ENCODE measurements at places on chromosomes 4 and X. TPM values are rescaled to one million over a fixed set of nuclear protein-coding genes. Genes with fewer than 3 reads are reported as not detected.

- H3K36me3 ChIP-seq, result no peaks in the 10 kb centered on the region
- H3K4me1 ChIP-seq, result no peaks in the 10 kb centered on the region
- no peak for DNase-seq
- H3K27ac ChIP-seq, result no peak overlapping the region
- no peaks in the 10 kb centered on the region for H3K27me3 ChIP-seq
Measured at GRCh38 chr4:146061610-146062334, 113.7 kb upstream of the LSM6 start.

GRCh38 chrX:48522291-48522690 lies 683 bp downstream of the EBP start:
- no peak for DNase-seq
- no peaks in the 10 kb centered on the region for H3K36me3 ChIP-seq
- H3K4me3 ChIP-seq, result peak overlapping the region; percentile 50

BRS3 gene
- 0.30 TPM for total RNA-seq

- no peak for DNase-seq
- H3K4me3 ChIP-seq, result no peak overlapping the region
- H3K27me3 ChIP-seq, result peaks cover 14% of the 10 kb centered on the region
- no peaks in the 10 kb centered on the region for H3K4me1 ChIP-seq
Measured at GRCh38 chrX:115029440-115029839, 12.0 kb upstream of the IL13RA2 start.

GRCh38 chrX:138669693-138670092 lies 41.8 kb downstream of the FGF13 start:
- no peaks in the 10 kb centered on the region for H3K4me1 ChIP-seq
- H3K4me3 ChIP-seq, result no peak overlapping the region
- DNase-seq, result no peak
- H3K27ac ChIP-seq, result no peak overlapping the region

GRCh38 chr4:5821665-5822358 lies 71.1 kb downstream of the CRMP1 start:
- H3K27ac ChIP-seq, result no peak overlapping the region
- H3K36me3 ChIP-seq, result peaks cover 69% of the 10 kb centered on the region
- no peak overlapping the region for H3K4me3 ChIP-seq
- no peaks in the 10 kb centered on the region for H3K4me1 ChIP-seq
- H3K27me3 ChIP-seq, result no peaks in the 10 kb centered on the region

DNA sequence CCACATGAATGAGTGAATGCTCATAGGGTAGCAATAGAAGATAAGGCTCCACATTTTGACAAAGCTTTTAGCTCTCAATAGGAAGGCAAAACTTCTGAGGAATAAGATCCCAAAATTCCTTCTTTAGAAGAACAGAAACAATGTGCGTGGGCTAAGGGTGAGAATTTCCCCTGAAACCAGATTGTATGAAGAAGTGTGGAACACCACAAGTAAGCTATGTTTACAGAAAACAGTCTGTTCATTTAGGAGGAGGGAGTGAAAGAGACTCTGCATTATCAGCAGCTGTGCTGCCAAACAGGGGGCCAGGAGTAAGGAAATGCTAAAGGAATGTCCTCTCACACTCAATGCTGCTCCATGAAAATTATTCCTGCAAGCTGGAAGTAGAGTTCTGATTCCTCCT lies 851.6 kb downstream of the CENPC start:
- no peak overlapping the region for H3K4me3 ChIP-seq
- H3K27ac ChIP-seq, result no peak overlapping the region
- H3K27me3 ChIP-seq, result no peaks in the 10 kb centered on the region
- H3K36me3 ChIP-seq, result no peaks in the 10 kb centered on the region

DNA sequence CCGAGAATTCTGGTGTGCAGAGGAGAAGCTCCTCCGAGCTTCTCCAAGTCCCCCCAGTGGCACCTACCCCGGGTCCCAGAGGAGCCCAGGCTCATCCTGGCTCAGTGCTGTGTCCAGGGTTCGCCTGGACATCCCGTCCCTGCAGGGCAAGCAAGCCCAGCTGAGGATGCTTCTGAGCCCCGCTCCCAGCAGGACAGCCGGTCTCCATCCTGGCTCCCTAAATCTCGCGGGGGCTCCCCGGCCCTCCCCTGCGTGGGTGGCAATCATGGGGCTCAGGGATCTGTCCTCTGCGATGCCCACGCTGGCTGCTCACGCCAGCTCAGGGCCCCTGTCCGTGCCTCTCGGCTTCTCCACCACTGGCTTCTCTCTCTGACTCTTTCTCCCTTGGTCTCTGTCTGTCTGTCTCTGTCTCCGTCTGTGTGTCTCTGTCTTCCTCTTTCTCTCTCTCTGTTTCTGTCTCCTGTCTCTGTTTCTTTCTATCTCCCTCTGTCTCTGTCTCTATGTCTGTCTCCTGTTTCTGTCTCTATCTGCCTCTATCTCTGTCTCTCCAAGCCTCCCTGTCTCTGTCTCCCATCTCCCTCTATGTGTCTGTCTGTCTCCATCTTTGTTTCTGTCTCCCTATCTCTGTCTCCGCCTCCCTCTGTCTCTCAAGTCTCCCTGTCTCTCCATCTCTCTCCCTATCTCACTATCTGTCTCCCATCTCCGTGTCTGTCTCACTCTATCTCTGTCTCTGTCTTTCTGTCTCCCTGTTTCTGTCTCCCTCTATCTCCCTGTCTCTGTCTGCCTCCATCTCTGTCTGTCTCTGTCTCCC lies 27.8 kb upstream of the SLC25A6 start:
- H3K27ac ChIP-seq, result no peak overlapping the region
- no peaks in the 10 kb centered on the region for H3K4me1 ChIP-seq
- H3K4me3 ChIP-seq, result no peak overlapping the region
- no peaks in the 10 kb centered on the region for H3K27me3 ChIP-seq

SH3D19 gene
- total RNA-seq, result 62.1 TPM

GRCh38 chr4:184235526-184235925 lies 17.9 kb upstream of the ENPP6 start:
- no peaks in the 10 kb centered on the region for H3K36me3 ChIP-seq
- H3K4me3 ChIP-seq, result no peak overlapping the region
- H3K27me3 ChIP-seq, result peaks cover 2% of the 10 kb centered on the region
- H3K4me1 ChIP-seq, result no peaks in the 10 kb centered on the region
- no peak for DNase-seq
- no peak overlapping the region for H3K27ac ChIP-seq

RHOXF2B gene
- total RNA-seq, result not detected

DNA sequence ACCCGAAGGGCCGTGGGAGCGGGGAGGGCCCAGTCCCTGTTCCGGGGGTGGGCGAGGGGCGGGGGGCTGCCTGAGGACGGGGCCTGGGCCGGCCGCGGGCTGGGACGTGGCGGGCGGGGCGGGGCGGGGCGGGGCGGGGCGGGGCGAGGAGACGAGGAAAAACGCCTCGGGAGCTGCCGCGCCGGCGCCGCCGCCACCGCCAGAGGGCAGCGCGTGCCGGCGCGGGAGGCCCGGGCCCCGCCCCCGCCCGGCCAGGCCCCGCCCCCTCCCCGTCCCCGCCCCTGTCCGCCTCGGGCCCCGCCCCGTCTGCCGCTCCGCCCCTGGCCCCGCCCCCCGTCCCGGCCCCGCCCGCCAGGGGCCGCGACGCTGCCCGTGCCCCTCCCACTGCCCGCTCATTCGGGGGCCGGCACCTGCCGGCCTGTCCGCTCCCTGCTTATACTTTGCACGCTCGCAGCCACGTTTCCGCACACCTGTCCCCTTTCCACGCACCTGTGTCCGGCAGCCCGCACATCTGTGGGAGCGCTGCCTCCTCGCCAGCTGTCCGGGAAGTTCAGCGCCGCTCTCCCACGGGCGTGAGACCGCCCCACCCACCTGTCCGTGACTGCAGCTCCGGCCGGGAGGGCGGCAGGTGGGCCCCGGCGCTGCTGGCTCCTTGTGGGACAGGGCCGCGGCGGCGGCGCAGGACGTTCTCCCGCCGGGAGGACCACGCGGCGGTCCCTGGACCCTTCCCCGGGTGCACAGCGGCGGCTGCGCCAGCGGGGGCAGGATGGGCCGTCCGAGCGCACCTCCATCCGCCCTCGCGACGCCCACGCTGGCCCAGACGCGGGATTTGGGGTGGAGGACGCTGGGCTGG lies 1.7 kb upstream of the FGFRL1 start:
- peaks cover 27% of the 10 kb centered on the region for H3K36me3 ChIP-seq
- H3K4me1 ChIP-seq, result peaks cover 51% of the 10 kb centered on the region
- no peak overlapping the region for H3K27ac ChIP-seq

TMPRSS11D gene
- not detected for total RNA-seq

TRIM2 gene
- total RNA-seq, result 487 TPM

ERAS gene
- total RNA-seq, result not detected

- H3K27me3 ChIP-seq, result no peaks in the 10 kb centered on the region
- H3K4me1 ChIP-seq, result no peaks in the 10 kb centered on the region
- DNase-seq, result no peak
Measured at GRCh38 chr4:19329631-19330030, 922.1 kb upstream of the SLIT2 start.

- no peak overlapping the region for H3K4me3 ChIP-seq
- no peak overlapping the region for H3K27ac ChIP-seq
- no peaks in the 10 kb centered on the region for H3K36me3 ChIP-seq
Measured at GRCh38 chrX:21487832-21488231, 113.6 kb downstream of the CNKSR2 start.

- no peaks in the 10 kb centered on the region for H3K36me3 ChIP-seq
- H3K4me3 ChIP-seq, result no peak overlapping the region
- peaks cover 37% of the 10 kb centered on the region for H3K27me3 ChIP-seq
- DNase-seq, result no peak
- no peak overlapping the region for H3K27ac ChIP-seq
Measured at GRCh38 chrX:15869695-15870094, 15.1 kb upstream of the AP1S2 start.

- no peak overlapping the region for H3K27ac ChIP-seq
- H3K27me3 ChIP-seq, result no peaks in the 10 kb centered on the region
- no peak overlapping the region for H3K4me3 ChIP-seq
- DNase-seq, result no peak
- no peaks in the 10 kb centered on the region for H3K36me3 ChIP-seq
Measured at GRCh38 chr4:81164623-81165416, 50.2 kb downstream of the PRKG2 start.

POLN gene
- total RNA-seq, result 8.9 TPM

- H3K4me1 ChIP-seq, result no peaks in the 10 kb centered on the region
- peaks cover 6% of the 10 kb centered on the region for H3K27me3 ChIP-seq
- no peak for DNase-seq
- H3K4me3 ChIP-seq, result no peak overlapping the region
- no peak overlapping the region for H3K27ac ChIP-seq
Measured at GRCh38 chrX:24425806-24426205, 39.3 kb upstream of the PDK3 start.

- no peak for DNase-seq
- no peak overlapping the region for H3K4me3 ChIP-seq
- no peaks in the 10 kb centered on the region for H3K36me3 ChIP-seq
- H3K4me1 ChIP-seq, result no peaks in the 10 kb centered on the region
- no peaks in the 10 kb centered on the region for H3K27me3 ChIP-seq
Measured at GRCh38 chrX:14865201-14865600, 7.7 kb downstream of the FANCB start.

- H3K36me3 ChIP-seq, result no peaks in the 10 kb centered on the region
- no peak overlapping the region for H3K27ac ChIP-seq
- no peak overlapping the region for H3K4me3 ChIP-seq
- peaks cover 5% of the 10 kb centered on the region for H3K4me1 ChIP-seq
Measured at GRCh38 chr4:139791681-139792080, 126.1 kb downstream of the MGST2 start.

PRKG2 gene
- total RNA-seq, result 7.2 TPM

GIMD1 gene
- total RNA-seq, result not detected

TEX13D gene
- not detected for total RNA-seq

DNA sequence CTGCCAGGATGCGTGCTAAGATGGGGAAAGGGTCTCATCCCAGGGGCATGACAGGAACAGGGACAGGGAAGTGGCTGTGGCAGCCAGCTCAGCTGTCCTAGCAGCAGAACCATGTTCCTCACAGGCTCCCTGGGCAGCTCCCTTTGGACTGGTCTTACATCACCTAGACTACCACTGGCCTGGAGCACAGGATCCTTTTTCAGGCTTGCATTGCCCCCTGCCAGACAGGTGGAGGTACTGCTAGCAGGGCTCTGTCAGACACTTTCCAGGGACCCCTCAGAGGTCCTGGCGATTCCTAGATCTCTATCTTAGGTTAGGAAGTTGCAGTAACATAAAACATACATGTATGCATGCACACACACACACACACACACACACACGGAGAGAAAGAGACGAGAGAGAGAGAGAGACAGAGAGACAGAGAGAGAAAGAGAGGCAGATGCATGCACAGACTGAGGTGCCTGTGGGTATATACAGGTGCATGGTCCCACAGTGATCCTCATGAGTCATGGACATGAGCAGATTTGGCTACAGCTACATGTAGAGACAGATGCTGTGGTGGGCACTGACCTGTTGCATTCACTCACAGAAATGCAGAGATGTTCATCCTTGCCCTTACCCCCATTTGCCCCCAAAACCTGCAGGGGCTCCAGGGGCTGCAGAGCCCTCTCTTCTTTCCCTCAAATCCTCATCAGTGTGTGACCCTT lies 63.6 kb downstream of the STARD8 start:
- H3K27me3 ChIP-seq, result peaks cover 3% of the 10 kb centered on the region
- no peak for DNase-seq

- H3K27me3 ChIP-seq, result no peaks in the 10 kb centered on the region
- no peaks in the 10 kb centered on the region for H3K36me3 ChIP-seq
- peaks cover 5% of the 10 kb centered on the region for H3K4me1 ChIP-seq
- peak overlapping the region; percentile 89 for H3K4me3 ChIP-seq
Measured at GRCh38 chr4:98656443-98656842, 2.0 kb downstream of the TSPAN5 start.

DNA sequence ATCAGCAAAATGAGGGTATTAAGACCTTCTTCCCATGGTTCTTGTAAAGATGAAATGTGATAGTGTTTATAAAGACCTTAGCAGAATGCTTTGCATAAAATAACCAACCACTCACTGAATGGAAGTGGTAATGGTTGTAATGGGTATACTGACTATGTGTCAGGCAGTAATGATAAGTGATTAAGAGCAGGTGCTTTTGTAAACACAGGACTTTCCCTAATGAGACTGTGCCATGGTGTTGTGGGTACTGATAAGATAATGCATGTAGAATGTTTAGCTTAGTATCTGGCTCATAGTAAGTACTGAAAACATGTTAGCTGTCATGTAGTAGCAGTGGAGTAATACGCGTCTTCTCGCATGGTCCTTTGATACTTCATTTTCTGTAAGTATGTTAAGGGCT lies 6.9 kb downstream of the LSM6 start:
- H3K4me1 ChIP-seq, result peaks cover 6% of the 10 kb centered on the region
- no peak for DNase-seq
- H3K4me3 ChIP-seq, result no peak overlapping the region
- peaks cover 5% of the 10 kb centered on the region for H3K36me3 ChIP-seq

DNA sequence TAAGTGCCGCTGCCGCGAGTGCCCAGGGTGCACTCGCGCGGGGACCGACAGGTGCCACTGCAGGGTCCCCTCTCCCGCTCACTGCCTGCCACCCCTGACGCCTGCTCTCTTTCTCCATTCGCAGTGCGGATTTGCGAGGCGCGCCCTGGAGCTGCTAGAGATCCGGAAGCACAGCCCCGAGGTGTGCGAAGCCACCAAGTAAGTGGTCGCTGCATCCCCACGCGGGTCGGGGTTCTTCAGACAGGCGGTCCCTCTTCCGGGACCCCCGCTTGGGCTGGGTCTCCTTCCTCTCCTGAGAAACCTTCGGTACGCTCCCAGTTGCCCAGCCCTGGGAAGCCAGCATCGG lies 547 bp downstream of the GUCY1A1 start:
- peak overlapping the region; percentile 68 for H3K27ac ChIP-seq
- H3K4me3 ChIP-seq, result peak overlapping the region; percentile 70
- H3K27me3 ChIP-seq, result peaks cover 2% of the 10 kb centered on the region
- peaks cover 13% of the 10 kb centered on the region for H3K4me1 ChIP-seq
- DNase-seq, result no peak
- no peaks in the 10 kb centered on the region for H3K36me3 ChIP-seq

AFF2 gene
- total RNA-seq, result 43.0 TPM

ATOH1 gene
- total RNA-seq, result 0.77 TPM

- H3K4me1 ChIP-seq, result no peaks in the 10 kb centered on the region
- no peak overlapping the region for H3K4me3 ChIP-seq
- no peak overlapping the region for H3K27ac ChIP-seq
- DNase-seq, result no peak
Measured at GRCh38 chr4:121555315-121556107, 141.3 kb downstream of the ANXA5 start.

DMP1 gene
- 4.3 TPM for total RNA-seq

MGST2 gene
- total RNA-seq, result 59.4 TPM

All from spinal cord (tissue), 10 donors.